ENCODE measurements at places on chromosomes 4 and X. TPM values are rescaled to one million over a fixed set of nuclear protein-coding genes. Genes with fewer than 3 reads are reported as not detected.
A peak's percentile ranks its signal among the peaks of the same experiment; 100 is the strongest.

GRCh38 chrX:1167466-1167865 lies 45.0 kb downstream of the CRLF2 start:
- no peak for DNase-seq

DNA sequence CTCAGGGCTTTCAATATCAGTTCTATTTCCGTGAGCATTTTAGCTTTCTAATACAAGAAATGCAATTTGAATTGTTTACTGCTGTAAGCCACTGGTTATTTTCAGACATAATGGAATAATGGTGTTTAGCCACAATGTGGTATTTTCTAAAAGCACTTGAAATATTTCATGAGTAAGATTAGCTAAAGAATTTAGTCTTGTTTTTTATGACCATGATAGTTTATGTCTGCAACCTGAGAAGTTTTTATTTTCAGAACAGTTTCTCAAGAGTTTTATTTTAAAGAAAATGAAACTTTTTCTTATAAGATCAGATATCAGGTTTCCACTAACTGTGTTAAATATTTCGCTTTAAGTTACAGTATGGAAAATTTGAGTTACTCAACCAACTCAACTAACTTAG lies 60.2 kb downstream of the SLIT2 start:
- DNase-seq: no peak

GRCh38 chr4:80540349-80540748 lies 204.8 kb downstream of the CFAP299 start:
- no peak for DNase-seq

DNA sequence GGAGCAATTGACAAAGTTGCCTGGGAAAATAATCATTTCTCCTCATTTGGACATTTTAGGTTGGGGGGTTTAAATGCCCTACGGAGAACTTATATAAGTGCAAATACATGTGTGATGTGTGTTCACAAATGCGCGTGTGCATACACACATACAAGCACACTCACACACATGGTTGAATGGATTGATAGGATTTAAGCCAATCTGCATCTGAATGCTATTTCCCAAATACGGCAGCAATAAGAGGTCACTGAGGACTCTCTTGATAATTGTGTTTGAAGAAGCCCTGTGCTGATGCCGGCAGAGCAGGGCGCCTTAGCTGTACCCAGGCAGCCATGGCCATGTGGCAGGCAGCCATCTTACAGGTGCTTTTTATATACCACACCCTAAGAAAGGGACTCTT lies 165.3 kb upstream of the LEF1 start:
- DNase-seq: no peak

DNA sequence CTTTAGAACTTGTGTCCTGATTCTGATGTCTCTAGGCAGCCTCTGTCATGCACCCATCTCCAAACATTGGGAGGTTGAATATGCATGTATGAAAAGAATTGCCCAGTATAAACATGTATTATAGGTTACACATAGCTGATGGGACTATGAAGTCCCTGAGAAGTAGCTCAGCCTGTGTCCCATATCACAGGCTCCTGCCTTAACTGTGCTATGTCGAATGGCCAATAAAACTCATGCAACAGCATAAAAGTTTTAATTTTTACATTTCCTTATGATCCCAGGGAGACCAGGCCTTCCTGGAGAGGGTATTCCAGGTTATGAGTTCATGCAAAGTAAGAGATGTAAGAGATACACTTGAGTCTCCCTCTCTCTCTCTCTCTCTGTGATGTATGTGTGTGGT lies 217.4 kb downstream of the SHROOM3 start:
- no peak for DNase-seq

The ZMAT1 gene
- 12.9 TPM for total RNA-seq

The CXCL8 gene
- total RNA-seq: not detected

DNA sequence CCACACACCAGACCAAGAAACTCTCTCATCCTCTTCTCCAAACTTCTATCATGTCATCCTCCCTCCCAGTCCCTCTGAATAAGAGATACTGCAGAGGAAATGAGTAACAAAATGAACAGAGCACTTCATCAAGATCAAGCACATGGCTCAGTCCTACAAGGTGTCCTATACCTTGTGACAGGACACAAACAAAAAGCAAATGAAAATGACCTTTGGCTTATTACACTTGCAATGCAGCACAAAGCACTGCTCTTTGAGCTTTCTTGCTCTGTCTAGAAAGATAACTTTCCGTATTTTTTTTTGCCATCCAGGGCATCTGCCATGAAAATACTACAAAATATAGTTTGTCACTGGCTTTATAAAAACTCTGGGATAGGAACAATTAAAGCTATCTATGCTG lies 402.7 kb downstream of the HNRNPD start:
- DNase-seq: no peak

The GLRB gene
- 6.2 TPM for total RNA-seq

DNA sequence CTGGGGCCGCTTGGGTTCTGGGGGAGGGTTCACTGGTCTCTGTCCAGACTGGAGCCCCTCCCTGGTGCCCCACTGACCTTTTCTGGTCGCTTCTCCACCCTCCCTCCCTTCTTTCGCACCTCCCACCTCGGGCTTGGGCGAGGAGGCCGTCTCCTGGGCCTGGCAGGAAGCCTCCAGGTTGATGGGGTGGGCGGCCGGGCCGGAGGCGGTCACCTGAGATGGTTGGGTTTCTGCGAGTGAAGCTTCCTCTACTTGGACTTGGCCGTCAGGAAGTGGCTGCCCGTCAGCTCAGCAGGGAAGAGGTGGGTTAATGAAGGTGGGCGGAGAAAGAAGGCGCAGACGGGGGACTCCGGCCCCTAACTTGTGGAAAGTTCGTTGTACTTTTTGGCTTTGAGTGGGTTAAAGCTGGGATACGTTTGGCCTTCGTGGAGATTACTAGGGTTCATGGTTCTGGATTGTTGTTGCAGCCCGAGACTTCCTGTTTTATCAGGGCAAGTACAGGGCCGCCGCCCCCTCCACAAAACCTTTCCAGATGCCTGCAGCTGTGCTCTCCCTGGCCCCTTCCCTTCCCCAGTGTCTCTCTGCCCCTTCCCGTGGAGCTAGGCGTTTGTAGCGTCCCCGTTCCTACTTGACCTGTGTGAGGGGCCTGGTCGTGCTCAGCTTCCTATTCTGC lies 1.2 kb downstream of the AKAP17A start:
- no peak for DNase-seq

The SRPX2 gene
- 9.4 TPM for total RNA-seq

DNA sequence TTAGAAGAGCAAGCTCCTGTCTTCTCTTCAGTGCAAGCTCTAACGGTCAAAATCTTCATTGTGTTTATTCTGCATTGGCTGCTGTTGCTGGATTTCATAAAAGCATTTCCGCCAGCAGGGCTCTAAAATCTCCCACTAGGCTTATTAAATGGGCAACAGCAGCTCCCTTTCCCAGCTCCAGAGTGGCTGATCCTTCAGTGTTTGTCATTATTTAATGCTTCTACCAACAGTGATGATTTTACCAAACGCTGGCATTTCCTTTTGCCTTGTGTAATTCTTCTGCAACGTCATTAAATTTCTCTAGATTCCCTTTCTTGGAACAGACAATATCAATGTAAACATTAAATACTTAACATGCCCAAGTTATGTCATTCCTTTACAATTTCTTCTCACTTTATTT lies 20.1 kb downstream of the SLC7A11 start:
- no peak for DNase-seq

GRCh38 chr4:140637836-140638235 lies 69.1 kb upstream of the UCP1 start:
- DNase-seq: no peak

The ZDHHC15 gene
- total RNA-seq: 2.0 TPM

The FRAS1 gene
- total RNA-seq: 1.0 TPM

The HPSE gene
- total RNA-seq: 8.5 TPM

GRCh38 chrX:87805829-87806490 lies 288.4 kb downstream of the KLHL4 start:
- peak; percentile 49 for DNase-seq

The SNX25 gene
- 113 TPM for total RNA-seq

The ZFP92 gene
- 2.4 TPM for total RNA-seq

GRCh38 chr4:5114950-5115349 lies 63.7 kb downstream of the STK32B start:
- DNase-seq: no peak

DNA sequence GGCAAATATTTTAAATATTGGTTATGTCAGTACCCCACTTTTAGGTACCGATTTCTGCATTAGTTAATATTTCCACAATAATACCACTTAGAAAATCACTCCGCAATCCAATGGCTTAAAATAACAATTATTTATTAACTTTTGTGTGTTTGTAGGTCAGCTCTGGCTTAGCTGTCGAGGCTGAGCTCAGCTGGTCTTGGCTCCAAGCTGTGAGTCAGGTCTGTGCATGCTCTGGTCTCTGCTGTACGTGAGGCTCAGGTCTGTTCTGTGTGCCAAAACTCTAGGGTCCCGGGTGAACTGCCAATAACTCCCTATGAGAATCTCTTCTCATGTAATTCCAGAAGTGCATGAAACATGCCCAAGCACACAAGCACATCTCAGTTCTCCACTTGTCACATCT lies 245.8 kb upstream of the GK2 start:
- DNase-seq: no peak

DNA sequence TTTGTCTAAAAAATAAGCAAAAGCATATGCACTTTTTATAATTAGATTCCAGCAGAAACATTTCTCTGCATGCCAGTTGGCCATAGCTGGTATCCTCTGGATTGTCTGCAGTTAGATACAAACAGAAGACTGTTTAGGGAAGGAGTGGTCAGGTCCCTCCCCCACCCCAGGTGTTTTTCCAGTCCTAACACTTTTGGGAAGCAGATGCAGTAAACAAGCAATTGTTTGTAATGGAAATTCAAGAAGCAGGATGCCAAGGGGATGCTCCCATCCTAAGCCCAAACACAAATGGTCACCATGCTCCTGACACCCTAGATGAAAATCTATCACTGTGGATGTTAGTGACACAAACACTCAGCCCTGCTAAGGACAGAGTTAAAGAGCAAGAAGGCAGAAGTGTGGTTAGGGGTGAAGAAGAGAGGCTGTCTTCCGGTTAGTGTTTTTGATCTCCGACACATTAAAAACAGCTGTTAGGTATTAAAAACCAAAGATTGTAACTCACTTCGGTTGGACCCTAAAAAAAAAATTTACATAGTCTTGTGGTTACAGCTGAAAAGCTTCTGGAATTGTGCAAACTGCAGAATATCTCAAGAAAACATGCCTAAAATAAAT lies 7.9 kb downstream of the LEF1 start:
- DNase-seq: no peak

GRCh38 chrX:12874581-12874980 lies 7.7 kb downstream of the TLR7 start:
- no peak for DNase-seq

- no peak for DNase-seq
Observed at GRCh38 chrX:134624046-134624430, 34.2 kb downstream of the PLAC1 start.

DNA sequence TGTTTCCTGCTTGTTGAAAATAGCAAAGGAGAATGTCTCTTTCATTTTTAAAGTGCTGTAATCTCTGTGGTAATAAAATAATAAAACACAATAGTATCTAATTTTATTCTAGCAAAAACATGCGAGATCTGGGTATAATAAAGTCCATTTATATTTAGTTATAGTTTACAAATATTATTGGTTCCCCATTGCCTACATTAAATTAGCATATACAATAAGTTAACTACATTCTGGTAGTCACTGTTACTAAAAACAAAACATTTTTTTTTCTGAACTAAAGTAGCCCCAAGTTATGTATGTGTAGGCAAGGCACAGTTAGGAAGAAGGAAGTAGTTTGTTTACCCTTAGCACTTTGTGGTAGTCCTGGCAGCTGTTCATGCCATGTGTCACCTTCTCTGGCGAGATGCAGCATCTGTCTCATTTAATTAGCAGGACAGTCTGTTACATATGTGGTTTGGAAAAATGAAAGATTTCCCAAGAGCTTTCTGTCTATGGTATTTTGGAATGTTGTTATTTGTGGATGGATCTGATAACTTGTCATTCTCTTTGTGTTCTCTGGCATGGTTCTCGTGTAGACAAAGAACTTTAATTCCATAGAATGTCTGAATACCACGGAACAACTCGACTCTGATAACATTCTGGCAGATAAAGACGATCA lies 231.3 kb upstream of the PITX2 start:
- DNase-seq: no peak

DNA sequence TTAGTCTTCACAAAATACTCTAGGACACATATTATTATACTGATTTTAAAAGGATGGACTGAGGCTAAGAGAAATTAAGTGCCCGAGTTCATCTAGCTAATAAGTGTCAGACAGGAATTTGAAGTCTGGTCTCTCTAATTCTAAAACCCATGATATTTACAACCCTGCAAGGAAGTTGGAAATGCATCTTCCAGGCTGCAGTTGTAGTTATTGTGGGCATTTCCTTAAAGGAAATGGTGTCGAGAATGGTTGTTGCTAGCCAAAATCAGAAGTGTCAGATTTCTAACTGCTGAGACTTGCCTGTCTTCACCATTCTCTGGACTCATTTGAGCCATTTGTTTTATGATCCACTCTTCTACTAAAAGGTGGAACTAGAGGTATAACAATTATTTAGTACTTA lies 82.5 kb downstream of the FAT4 start:
- no peak for DNase-seq

- no peak for DNase-seq
Observed at GRCh38 chr4:26022346-26023202, 108.6 kb downstream of the SMIM20 start.

The RHOXF2B gene
- not detected for total RNA-seq

The PHOX2B gene
- total RNA-seq: not detected

- no peak for DNase-seq
Observed at GRCh38 chr4:1136048-1136447, 22.7 kb upstream of the RNF212 start.

DNA sequence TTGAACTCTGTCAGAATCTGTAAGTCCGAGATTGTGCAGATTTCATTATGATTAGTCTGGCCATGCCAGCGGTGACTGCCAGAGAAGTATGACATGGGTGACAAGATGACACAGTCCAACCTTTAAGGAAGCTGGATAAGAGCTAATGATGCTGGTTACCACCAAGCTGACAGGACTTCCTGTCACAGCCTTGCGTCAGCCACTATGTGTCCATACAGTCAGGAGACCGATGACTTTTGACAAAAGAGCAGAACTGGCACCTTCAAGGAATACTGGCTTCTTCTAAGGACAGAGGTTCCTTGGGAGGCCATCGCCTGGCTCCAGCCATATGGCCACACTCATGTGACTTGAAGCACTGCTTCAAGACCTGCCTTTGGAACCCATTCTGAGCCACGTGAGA lies 67.2 kb upstream of the TFDP3 start:
- no peak for DNase-seq

The TBX22 gene
- 1.1 TPM for total RNA-seq

DNA sequence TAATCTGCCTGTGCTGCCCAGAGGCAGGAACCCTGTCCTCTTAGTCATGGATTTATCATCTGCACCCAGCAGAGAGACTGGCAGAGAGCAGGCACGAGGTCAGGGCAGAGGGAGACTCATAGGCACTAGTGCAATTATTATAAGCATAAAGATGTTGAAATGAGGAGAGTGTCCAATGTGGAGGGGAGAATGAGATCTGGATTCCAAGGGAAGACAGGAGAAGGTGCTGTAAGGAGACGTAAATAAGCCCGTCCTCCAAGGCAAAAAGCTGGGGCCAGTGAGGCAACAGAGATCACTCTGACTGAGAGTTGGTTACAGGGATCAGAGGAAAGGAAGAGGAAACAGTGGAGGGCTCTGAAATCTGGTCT lies 406.2 kb downstream of the MAPK10 start:
- no peak for DNase-seq

Data from uterus (tissue), 4 donors.